ENCODE measurements at places on chromosomes 3 and 15.

- no peak for DNase-seq
These were observed 36.1 kb downstream of the SPSB4 start for GRCh38 chr3:141087076-141087777.

- DNase-seq, result no peak
These were observed 24.6 kb downstream of the ITPR1 start for GRCh38 chr3:4517643-4518311.

- peak; percentile 55 for DNase-seq
These were observed 34.3 kb downstream of the CCR3 start for GRCh38 chr3:46276497-46277099.

DNA sequence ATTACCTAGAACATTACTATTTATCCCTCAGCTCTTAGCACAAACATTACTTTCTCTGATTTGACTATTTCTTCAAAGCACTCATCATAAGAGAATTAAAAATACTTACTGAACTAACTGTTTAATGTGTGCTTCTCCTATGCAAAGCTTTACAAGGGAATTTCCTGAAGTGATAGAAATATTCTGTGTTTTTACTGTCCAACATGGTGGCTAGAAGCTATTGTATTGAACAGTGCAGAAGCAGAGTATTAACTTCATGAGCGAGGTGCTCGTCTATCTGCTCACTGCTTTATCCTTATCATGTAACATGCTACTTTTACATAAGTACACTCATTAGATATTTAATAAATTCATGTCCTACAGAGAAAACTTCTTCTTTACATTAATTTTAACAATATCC is 239.1 kb downstream of the ISL2 start:
- no peak for DNase-seq

DNA sequence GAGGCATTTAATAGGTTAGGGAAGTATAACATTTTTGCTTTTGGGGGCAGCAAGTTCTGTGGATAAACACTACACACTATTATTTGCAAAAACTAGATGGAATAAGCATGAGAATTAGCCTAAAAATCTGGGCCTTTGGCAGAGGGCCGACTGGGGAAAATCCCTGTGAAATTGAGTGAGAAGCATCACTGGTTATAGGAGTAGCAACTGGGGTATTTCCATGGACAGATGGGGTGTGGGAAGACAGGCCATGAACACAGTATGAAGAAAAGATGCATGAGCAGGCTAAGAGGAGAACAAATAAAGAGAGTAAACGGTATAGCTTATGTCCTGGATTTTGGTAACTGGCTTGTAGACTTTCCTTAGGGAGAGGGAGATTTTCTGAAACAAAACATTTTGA is 32.9 kb upstream of the CSPG5 start:
- no peak for DNase-seq

- no peak for DNase-seq
These were observed 502.9 kb downstream of the SHQ1 start for GRCh38 chr3:72345237-72345878.

DNA sequence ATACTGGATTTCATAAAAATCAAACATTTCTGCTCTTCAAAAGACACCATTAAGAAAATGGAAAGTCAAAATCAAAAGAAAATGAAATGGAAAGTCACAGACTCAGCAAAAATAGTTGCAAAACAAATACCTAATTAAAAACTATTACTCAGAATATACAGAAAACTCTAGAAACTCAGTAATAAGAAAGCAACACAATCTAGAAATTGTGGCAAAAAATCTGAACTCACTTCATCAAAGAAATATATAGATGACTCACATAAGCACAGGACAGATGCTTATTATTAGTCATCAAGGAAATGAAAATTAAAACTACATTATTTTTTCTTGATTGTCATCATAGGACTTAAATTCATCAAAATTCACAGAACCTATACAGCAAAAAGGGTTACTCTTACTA is 430.0 kb downstream of the SHQ1 start:
- no peak for DNase-seq

DNA sequence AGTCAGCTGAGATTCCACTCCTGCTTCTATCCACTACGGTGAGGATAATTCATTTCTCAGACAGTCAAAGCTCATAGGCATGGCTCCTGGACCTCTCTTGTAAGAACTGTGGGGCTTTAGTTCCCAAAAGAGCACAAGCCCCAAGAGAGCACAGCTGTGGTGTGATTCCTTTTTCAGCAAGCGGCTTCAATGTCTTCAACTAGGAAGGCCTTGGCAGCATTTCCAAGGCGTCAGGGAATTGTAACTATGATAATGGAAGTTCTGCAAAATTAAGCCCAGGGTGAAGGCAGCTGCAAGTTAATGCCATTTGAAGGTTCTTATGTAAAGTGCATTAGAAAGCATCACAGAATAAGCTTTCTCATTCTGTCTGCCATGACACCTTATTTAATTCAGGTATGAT is 657.1 kb downstream of the GRM7 start:
- no peak for DNase-seq

GRCh38 chr3:129985113-129985512 is 10.6 kb downstream of the TRH start:
- DNase-seq, result no peak

DNA sequence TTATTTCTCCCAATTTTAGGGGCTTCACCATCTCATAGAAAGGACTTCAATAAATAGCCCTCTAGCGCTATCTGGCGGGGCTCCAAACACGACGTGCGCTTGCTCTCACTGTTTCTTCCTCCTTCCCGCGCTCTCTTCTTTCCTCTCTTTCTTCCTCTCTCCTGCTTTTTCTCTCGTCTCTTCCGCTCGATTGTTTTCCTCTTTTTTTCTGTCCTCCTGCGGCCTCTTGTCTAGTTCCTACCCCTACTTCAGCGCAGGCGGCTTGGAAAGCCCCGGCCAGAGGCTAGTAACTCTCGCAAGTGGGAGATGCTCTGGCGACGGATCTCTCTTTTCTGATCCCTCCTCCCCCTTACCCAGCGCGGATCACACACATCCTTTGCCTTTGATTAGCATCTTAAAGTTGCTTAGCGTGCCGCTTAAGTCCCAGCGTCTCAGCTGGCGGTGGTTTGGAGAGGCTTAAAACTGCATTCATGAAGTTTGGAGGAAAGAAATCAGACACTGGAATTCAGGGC is 6.2 kb upstream of the MEIS2 start:
- no peak for DNase-seq

GRCh38 chr15:67833710-67834511 is 5.9 kb downstream of the RNU6-1 start:
- DNase-seq, result no peak

DNA sequence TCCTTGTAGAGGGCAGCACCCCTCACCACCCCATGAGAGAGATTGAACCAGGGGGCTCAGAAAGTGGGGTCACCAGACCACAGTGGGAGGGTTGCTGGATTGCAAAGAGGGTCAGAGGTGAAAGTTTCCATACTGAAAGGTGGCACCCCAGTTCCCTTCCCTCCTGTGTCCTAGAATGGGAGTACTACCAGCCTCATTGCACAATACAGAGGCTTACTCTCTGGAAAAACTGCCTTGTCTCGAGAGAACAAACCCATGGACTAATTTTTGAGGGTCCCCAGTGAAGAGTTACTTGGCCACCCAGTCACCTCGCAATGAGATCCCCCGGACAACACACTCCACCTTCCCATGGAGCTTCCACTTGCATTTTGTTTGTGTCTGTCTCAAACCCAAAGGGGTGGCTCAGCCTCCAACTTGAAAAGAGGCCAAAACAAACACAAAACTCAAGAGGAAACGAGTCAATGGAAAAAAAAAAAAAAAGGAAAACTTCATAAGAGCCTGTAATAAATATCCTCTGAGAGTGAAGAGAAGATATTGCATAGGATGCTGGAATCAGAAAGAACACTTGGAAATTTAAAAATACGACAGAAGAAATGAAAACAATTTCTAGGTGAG is 18.6 kb downstream of the MESP2 start:
- DNase-seq, result no peak

GRCh38 chr3:175726228-175726627 is 867.1 kb downstream of the NAALADL2 start:
- DNase-seq, result no peak

DNA sequence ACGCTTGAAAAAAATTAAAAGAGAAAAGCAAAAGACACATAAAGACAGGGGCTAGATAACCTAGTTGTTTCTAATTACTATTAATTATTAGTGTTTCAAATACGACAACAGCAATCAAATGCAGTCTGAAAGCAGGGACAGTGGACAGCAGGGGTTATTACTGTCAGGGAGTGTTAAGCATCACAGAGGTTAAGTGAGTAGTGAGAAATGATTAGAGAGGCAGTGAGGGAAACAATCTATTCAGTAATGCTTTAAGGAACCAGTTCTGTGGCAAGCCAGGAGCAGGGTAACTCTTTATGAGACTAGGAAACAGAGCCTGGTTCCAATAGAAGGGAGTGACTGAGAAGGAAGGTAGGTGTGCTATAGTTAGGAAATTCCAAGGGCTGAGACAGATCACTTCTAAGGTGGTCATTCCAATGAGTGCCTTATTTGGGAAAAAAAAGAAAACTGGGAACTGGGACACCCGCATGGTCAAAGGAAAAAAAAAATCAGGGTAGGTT is 15.0 kb downstream of the RYK start:
- no peak for DNase-seq

- DNase-seq, result no peak
These were observed 300.7 kb downstream of the WDR72 start for GRCh38 chr15:53458736-53459135.

DNA sequence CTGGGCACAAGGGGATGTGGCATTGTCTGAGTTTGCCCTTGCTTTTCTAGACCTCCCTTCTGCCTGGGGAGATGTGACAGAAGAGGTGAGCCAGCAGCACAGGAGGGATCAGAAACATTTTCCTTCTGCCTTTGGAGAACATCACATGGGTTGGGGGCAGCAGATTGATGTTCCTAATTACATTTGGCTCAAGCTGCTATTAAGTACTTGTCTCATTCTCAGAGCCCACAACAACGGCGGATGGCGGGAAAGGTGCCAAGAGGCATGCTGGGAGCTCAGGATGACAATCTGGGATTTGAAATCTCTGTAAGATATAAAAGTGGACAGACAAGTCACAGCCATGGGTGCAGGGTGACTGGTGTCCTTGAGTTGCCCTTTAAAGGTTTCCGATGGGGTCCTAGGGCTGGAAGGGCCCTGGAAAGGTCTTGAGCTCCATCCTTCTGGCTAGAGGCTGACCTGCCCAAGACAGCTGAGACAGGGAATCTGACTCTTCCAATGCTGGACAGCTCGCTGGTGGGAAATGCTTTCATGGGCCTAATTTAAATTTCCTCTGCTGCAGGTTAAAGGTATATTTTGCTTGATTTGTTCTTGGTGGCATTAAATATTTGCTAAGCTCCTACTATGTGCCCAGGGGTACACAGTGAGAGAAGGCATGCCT is 2.4 kb upstream of the CORO2B start:
- DNase-seq, result no peak

DNA sequence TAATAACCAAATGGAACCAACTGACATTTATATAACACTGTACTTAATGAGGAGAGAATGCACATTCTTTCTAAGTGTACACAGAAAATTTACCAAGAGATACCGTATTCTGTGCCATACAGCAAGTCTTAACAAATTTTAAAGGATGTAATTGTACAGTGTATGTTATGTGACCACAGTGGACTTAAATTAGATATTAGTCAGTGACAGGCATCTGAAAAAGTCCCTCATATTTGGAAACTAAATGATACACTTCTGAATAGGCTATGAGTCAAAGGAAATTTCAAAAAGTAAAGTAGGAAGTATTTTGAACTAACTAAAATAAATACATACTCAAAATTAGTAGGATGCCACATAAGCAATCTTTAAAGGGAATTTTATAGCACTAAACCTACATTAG is 59.6 kb upstream of the P3H2 start:
- DNase-seq, result no peak

GRCh38 chr3:71345429-71346040 is 238.0 kb downstream of the FOXP1 start:
- DNase-seq, result no peak

- no peak for DNase-seq
These were observed 40.4 kb downstream of the DNASE1L3 start for GRCh38 chr3:58170376-58170775.

DNA sequence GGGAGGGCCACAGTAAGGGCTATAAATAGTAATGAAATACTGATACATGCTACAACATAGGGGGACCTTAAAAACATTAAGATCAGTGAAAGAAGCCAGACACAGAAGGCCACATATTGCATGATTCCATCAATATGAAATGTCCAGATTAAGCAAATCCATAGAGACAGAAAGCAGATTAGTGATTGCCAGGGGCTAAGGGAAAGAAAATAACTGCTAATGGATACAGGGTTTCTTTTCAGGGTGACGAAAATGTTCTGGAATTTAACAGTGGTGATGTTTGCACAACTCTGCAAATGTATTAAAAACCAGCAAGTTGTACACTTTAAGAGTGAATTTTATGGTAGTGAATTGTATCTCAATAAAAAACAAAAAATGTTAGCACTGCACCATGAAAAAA is 37.0 kb downstream of the PIK3R4 start:
- no peak for DNase-seq

DNA sequence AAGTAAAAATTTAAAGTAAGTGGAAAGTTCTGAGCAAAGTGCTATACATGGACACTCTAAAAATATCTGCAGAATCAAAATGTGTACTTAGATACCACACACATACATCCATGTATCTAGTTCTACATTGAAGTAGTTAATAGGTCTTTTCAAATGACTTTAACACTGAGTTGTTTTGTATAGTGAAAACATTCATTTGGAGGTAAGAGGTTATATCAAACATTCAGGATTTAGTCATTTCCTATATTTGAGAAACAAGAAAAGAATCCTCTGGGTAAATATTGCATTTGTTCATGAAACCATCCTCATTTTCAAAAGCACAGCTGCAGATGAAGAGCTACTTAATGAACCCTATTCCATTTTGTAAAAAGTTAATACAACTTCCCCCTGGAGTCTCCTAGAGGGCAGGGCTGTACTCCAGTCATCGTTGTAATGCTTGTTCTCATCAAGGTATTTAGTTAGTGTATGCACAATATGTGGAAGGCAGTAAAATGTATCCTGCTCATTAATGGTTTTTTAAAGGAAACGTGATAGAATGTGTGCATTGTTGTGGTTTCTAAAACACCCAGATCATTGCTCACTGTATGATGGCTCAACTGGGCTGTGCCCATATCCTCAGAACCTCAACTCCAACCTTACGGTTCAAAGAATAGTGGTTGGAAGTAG is 26.2 kb downstream of the ARPP21 start:
- DNase-seq, result no peak

DNA sequence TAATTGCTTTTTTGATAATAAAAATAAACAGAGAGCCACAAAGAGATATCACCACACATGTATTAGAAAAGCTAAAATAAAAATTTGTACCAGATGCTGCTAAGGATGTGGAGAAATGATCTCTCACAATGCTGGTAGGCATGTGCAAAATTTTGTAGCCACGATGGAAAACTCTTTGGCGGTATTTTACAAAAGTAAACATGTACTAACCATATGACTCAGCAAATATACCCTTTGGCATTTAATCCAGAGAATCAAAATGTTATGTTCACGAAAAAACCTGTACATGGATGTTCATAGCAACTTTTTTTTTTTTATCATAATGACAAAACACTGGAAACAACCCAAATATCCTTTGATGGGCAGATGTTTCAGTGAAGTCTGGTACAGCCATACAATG is 261.2 kb downstream of the LPP start:
- DNase-seq, result no peak

GRCh38 chr3:13009946-13010315 is 63.3 kb downstream of the IQSEC1 start:
- DNase-seq, result no peak

- no peak for DNase-seq
These were observed 161.2 kb downstream of the FRMD5 start for GRCh38 chr15:44033894-44034293.
